ENCODE measurements at places on chromosomes 12 and 14.

DNA sequence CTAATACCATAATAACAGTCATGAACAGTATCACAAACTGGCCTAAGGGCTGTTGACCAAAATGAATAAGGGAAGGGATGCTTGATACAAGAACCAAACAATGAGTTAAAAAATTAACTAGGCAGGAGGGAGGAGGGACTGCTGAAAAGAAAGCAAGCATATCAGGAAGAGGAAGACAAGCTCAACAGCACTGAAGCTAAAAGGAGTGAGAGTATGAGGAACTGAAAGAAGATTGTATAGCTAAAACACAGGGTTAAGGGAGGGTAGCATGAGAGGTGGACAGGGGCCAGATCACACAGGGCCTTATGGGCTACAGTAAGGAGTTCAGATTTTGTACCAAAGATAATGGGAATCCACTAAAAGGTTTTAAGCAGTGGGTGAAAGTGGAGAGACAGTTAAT, 34.1 kb downstream of the ITGA7 start:
- DNase-seq = no peak

DNA sequence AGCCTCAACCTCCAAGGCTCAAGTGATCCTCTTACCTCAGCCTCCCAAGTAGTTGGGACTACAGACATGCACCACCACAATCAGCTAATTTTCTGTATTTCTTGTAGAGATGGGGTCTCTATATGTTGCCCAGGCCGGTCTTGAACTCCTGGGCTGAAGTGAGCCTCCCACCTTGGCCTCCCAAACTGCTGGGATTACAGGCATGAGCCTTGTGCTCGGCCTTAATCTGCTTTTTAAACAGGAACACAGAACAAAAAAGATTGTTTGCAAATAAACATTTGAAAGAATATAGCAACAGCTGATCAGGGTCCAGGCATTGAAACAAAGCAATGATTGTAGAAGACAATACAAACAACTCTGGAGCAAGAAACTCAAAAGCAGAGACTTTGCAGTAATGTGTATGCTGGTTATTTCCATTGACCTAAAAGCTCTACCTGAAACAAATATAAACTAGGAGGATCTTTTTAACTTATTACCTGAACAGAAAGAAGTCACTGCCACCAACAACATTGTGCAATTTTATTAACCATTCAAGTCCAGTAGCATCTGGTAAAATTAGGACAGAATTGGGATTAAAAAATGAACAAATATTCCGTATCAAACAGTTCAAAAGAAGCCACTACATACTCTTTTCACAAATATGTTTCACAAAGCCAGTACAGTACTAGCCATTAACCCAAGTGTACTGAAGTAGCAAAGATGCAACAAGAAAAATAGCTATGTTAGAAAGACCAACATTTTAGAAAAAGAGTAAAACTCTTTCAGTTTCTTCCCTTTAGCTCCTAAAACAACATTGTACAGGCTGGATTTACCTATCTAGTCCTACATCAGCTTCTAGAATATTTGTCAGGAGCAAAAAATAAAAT, 14.2 kb downstream of the AMN1 start:
- no peak for DNase-seq

DNA sequence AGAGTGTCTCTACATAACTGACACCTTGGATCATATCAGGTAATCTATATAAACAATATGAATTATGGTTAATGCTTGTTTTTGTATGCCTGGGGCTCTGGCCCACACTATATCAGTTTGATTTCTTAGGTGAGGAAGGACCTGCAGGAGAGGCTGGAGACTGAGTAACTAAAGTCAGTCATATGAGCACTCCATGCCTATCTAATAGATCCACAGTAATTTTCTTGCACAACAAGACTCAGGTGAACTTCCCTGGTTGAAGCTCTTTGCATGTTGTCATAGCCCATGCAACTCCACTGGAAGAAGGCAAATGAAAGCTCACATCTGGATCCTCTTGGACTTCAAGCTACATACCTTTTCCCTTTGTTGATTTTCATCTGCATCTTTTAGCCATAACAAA, 62.3 kb downstream of the CDK17 start:
- no peak for DNase-seq

DNA sequence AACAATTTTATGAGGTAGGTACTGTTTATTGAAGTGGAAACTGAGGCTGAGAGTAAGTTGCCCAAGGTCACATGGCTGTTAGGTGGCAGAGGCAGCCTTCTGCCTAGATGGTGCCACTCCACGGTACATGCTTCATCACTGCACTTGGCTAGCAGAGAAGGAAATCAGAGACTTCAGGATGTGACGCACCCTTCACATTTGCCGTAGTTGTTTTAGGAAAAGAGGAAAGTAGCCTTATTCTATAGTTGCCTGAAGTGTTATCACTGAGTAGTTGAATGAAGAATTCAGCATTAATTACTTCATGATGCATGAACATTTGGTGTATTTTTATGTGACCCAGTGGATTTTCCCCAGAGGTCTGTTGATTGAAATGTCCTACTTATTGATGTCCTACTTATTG, 55.7 kb downstream of the ERC1 start:
- DNase-seq = no peak

GRCh38 chr12:130514149-130514551, 176.5 kb downstream of the PIWIL1 start:
- no peak for DNase-seq

DNA sequence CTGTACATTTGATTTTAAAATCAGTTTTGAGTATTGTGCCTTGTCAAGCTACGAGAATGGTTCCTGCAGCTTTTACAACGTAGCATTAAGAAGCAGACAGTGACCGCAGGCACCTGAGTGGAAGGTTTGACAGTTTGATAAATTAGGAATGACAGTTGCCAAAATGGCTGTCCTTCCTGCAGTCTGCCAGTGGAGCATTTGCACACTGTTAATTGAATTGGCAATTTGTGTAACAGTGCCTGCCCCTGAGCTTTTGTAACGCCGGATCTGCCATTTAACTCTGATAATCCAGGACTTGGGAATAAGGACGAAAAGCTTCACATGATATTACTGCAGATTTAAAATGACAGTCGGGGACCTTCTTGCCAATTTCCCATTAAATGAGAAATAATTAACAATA, 385.3 kb downstream of the NPAS3 start:
- DNase-seq = no peak

DNA sequence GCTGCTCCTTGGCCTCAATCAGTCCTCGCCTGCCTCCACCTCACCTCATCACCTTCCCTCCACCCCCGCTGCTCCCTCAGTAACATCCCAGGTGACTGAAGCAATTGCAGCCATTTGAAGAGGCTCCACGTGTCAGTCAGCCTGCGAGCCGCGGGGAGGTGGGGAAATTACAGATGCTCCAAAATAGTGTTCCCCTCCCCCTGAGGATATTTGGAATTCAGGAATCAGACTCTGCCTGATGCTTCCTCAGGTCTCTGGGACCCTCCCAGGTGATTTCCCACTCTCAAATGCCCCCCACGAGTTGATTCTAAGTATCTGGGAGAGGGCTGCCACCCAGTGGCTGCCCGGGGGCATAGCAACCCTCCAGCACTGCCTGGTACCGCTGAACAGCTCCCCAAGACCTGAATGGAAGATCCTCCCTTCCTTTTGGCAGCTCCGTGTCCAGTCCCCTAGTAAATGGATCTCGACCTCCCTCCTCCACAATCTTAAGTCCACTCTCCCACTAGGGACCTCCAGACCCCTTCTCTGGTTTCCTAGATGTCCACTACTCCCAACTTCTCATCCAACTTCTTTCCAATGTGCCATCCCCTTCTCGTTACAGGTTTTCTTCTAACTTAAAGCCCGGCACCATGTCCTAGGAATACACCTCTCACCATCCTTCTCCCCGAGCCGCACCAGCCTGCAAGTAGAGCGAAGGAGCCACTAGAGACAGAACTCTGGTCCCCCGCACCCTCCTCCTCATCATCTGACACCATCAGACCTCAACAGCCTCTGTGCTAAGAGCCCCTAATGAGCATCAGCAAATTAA, 1.4 kb upstream of the ASIC1 start:
- peak; percentile 38 for DNase-seq

- DNase-seq = no peak
These were observed 18.2 kb downstream of the RPS6KL1 start for GRCh38 chr14:74904635-74905503.

- no peak for DNase-seq
These were observed 434.0 kb upstream of the SYT1 start for GRCh38 chr12:78430551-78430950.

DNA sequence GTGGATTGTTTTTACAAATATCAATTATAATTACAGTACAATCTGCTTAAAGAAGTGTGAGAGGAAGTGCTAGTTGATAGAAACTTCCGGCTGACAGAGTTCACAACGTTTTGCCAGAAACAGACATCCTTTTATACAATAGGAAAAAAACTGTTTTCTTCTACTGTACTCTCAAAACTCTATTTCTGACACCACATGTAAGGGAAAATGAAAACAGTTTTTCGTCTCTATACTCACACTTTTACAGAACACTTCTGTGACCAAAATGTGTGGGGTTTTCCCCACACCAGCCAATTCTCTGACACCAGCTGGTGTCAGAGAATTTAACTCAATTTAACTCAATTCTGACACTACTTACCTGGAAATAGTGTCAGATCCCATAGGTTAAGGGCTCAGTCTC, 24.2 kb upstream of the HIF1A start:
- peak; percentile 55 for DNase-seq

DNA sequence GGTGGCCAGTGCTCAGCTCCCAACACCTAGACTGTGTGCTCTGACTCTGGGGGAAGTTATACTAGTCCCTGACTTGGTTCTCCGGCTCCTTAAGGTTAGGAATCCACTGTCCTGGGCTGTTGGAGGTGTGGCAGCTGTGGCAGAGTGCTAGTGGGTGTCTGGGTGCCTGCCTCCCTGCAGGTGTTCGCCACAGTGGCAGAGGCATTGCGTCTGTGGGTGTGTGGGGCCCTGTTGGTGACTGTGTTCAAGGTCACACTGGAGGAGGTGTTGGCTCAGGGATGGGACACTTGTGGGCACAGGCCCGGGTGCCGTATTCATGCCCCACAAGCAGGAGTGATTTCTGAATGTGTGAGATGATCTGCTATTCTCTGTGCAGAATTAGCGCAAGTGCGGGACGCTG, 467.4 kb downstream of the TMEM121 start:
- no peak for DNase-seq

- DNase-seq = peak; percentile 59
These were observed 172.7 kb upstream of the OR4E1 start for GRCh38 chr14:21846227-21846885.

DNA sequence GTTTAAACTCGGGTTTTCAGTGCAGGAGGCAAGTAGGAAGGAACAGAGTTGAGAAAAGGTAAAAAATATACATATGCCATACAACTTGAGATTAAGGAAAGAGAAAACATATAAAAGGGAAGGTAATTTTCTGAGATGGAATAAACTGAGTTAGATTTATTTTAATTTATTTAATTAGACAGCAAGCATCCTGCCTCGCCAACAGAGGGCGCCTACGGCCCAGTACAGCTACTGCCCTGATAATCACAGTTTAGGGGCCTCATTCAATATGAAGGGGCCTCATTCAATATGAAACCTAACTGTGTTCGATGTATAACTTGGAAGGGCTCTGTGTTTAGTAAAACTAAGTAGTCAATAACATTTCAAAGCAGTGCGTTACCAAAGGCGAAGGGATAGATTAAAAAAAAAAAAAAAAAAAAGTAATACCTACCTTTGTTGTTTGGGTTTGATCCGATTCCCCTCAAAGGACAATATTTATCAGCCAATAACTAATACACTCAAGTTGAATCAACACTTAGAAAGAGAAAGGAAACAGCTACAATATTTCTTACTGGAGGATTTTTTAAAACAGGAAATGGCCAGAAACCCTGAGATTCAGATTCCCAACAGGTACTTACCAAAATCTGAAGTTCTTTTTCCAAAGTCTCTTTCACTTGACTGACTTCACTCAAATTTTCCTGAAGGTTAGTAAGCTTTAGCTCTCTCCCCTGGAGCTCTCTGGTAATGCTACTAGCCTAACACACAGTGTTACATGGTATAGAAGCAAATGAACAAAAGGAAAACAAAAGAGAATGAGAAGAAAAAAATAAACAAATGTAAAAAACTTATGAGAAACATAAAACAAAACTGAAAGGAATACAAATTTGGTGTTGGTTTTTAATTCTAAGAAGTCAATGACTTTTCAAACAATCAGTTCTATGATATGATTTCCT, 70.0 kb upstream of the VPS33A start:
- peak; percentile 15 for DNase-seq

DNA sequence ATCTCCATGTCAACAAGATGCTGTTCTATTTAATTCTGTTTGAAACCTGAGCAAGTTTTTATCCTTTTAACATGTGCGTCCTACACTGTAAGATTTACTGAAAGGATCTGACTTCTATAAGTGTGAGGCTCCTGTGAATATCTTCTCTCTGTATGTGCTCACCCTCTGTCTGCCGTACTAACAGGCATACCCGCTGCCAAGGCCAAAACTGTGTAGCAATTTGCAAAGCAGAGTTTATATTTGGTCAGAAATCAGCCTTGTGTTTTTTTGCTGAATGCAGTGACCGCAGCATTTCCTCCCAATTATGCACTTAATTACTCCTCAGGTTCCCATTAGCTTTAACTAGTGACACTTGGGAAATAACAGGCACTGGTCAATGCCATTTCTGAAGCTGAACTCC, 12.3 kb downstream of the CHST11 start:
- DNase-seq = no peak

GRCh38 chr12:57456145-57456700, 1.1 kb downstream of the INHBE start:
- no peak for DNase-seq

DNA sequence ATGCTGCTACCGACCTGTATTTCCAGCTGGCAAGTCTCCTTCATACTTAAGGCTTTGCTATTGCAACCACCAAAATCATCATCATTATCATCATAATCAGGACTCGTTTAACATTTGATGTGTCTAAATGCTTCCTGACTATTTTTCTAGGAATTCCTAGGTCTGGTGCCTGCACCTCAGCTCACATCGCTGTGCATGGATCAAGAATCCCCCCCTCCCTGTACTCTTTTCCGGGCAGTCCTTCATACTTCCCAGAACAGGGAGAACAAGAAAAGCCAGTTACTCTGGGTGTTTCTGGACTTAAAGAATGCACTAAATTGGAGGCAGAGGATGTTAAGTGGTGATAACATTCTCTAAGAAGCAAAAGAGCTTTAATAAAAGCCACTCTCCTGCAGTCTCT, 9.4 kb downstream of the ERP27 start:
- no peak for DNase-seq

GRCh38 chr14:103528146-103528586, 830 bp upstream of the TRMT61A start:
- DNase-seq = no peak

Data from T-helper 2 cell (primary cell).